ENCODE measurements at places on chromosomes 2 and 18.

GRCh38 chr18:31792580-31792911, 31.9 kb upstream of the SLC25A52 start:
- no peak for DNase-seq

DNA sequence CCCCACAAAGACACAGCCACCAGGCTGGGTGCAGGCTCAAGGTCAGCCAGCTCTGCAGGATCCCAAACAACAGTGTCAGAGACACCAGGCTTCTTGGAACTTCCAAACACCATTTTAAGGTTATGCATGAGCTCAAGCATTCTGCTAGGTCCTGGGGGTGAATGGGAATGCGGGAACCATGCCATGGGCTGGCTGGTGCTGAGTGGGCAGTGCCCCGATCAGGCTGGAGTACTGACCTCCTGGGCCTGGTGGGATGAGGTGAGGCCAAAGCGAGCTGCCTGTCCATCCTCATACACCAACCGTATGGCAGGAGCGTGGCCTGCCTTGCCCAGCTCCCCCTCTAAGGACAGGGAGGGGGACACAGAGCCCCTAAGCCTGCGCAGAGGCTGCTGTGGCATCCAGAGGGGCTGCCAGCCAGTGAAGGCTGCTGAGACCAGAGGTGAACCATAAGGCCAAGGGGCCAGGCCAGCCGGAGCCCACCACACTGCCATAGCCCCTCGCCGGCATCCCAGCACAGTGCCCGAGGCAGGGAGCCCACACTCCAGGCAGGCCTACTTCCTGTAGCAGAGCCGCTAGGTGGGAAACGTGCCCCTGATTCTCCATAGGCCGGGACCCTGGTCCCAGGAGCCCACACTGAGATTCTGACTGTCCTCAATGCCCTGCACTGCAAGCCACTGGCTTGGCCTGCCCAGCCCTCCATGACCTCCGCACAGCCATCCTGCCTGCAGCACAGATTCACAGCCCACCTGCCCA, 135.0 kb downstream of the HDAC4 start:
- DNase-seq, result no peak

DNA sequence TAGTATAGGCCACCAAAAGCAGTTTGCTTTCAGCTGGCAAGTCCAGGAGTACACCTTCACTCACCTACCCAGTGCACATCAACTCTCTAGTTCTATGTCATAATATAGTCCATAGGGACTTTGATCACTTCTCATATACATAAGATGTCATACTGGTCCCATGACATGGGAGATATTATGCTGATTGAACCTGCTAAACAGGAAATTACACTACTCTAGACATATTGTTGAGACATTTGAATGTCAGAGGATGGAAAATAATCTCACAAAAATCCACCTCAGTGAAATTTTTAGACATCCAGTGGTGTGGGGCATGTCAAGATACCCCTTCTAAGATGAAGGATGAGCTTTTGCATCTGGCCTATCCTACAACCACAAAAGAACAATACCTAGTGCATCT, 322.5 kb downstream of the EN1 start:
- no peak for DNase-seq

DNA sequence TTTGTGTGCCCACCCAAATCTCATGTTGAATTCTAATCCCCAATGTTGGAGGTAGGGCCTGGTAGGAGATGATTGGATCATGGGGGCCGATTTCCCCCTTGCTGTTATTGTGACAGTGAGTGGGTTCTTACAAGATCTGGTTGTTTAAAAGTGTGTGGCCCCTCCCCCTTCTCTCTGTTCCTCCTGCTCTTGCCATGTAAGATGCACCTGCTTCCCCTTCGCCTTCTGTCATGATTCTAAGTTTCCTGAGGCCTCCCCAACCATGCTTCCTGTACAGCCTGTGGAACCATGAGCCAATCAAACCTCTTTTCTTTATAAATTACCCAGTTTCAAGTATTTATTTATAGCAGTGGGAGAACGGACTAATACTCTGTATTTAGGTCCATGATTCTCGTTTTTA, 588.1 kb downstream of the DCDC2C start:
- no peak for DNase-seq

- DNase-seq, result no peak
Measured at GRCh38 chr18:49788327-49788898, 24.9 kb downstream of the ACAA2 start.

GRCh38 chr18:62808123-62808522, 92.8 kb downstream of the PHLPP1 start:
- DNase-seq, result no peak

- no peak for DNase-seq
Measured at GRCh38 chr2:25955869-25956535, 26.3 kb downstream of the KIF3C start.

GRCh38 chr18:56711708-56712445, 60.7 kb downstream of the WDR7 start:
- no peak for DNase-seq

GRCh38 chr2:237533668-237534161, 32.7 kb upstream of the PRLH start:
- no peak for DNase-seq

DNA sequence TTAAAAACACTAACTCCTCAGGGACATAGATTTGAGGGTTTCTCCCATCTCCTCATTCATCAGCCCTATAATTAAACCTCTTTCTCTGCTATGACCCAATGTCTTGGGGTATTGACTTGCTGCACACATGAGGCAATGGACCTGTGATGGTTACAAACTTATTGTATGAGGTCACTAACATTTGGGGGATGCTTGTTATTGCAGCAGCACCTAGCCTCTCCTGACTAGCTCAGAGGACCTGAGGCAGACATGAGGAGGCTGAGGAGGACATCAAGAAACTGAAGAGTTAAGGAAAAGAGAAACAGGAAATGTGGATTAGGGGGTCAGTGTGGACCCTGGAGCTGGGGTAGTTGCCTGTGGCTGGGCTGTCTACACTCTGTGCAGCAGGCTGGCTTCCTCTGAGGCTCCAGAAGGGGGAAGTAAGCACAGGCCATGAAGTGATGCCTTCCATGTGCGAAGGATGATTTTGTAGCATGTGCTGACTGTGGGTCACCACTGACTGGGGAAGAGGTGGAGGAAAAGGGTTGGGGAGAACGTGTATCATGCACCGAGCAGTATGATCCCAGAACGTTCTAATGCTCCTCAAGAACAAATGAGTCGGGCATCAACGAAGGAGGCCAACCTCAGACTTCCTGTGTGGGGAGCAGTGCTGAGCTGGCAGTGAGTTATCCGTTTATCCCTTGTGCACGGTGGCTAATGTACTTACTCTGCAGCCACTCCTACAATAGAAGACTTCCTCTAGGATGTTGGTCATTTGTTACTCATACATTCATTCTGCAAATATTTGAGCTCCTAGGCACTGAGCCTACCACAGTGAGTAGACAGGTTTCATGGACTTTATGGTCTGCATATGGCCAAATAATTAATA, 42.1 kb upstream of the RFX8 start:
- no peak for DNase-seq

- DNase-seq, result no peak
Measured at GRCh38 chr2:239269173-239269885, 131.5 kb downstream of the HDAC4 start.

GRCh38 chr18:13613591-13614501, 112.5 kb downstream of the FAM210A start:
- no peak for DNase-seq

GRCh38 chr2:101893681-101894381, 97.9 kb upstream of the IL1R2 start:
- no peak for DNase-seq

- peak; percentile 81 for DNase-seq
Measured at GRCh38 chr18:63158676-63159291, 160.8 kb downstream of the BCL2 start.

DNA sequence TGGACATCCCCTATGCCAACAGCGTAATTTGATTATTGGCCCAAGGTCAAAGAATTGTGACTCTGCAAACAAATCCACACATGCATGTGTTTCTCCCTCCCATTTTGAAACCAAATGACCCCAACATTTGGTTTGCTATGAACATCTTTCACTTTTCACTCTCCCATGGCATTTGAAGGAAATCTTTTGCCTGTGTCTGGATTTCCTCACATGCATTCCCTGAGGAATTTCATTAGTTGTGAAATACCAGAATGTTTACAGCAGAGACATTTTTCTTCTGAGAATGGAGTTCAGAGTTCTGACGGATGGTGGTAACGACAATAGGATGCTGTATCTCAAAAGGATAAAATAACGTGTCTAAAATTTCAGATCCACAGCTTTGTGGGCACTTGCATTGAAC, 60.3 kb upstream of the LMAN1 start:
- DNase-seq, result no peak

DNA sequence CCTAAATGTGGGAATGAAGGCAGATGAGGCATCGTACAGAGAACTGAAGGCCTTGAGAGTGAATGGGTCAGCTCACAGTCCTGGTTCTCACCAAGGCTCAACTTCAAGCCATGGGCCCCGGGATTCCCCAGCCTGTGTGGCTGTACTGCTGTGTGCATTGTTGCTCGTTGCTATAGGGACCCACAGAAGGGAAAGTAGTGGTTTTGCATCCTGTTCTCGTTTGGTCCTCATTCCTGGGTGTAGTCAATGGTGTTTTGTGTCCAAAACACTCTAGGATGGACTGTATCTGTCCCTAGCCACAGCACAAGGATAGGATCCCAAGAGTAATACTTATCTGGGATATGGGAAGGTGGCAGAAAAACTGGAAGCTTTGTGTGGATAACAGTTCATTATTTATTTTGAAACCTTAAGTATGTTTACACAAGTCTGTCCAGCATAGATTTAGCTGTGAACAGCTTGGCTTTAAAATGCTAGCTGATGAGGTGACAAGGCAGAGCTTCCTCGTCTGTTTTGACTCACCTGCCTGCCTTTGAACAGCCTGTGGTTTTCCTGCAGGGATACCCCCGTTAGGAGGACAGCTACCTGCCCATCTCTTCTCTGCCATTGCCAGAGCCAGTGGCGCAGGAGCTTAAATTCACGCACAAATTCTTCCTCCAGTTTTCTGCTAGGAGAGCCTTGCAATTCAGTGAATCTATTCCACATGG, 85.0 kb downstream of the WDSUB1 start:
- DNase-seq, result no peak

- DNase-seq, result no peak
Measured at GRCh38 chr2:189143925-189144324, 35.6 kb downstream of the COL5A2 start.

DNA sequence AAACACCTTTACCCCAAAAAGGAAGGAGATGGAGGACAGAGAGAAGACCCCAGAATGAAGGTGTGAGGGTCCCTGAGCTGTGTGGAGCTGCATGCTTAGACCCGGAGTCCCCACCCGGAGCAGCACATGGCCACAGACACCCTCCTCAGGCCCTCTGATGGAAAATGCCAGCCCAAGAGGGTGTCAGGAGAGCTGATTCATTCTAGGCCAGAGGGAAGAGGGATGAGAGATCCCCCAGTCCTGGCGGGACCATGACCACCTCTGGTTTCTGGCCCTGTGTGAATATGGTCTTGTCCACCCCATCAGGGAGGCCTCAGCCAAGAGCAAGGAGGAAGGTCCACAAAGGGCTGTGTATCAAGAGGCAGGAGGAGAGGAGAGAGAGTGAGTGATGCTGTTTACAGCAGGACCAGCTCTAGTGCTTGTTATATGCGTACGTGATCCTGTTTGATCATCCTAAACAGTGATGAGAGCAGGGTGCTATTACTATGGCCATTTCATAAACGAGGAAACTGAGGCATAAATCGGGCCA, 186.6 kb upstream of the HAAO start:
- peak; percentile 49 for DNase-seq

- DNase-seq, result no peak
Measured at GRCh38 chr2:217951091-217951490, 51.7 kb downstream of the TNS1 start.

DNA sequence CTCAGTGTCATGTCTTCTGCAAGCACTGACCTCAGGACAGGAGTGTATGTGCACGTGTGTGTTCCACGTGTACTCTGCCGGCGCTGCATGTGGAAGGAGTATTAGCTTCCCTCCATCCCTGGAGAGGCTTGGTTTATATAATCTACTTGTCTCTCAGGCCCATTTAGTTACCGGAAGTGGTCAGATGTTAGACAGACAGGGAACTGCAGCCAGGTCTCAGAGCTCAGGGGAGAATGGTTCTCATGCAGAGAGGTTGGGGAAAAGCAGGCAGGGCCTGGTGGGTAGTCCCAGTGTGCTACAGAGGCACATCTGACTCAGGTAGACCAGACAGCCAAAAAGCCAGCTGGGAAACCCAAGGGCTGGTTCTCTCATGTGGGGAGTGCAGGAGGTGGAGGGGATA, 167.9 kb downstream of the CTIF start:
- DNase-seq, result no peak

GRCh38 chr18:13268158-13269012, 49.8 kb downstream of the LDLRAD4 start:
- DNase-seq, result no peak

GRCh38 chr2:150783015-150783414, 295.5 kb upstream of the RND3 start:
- DNase-seq, result no peak

- no peak for DNase-seq
Measured at GRCh38 chr2:135144343-135144742, 92.3 kb downstream of the RAB3GAP1 start.

- DNase-seq, result no peak
Measured at GRCh38 chr2:143192716-143193115, 63.5 kb downstream of the ARHGAP15 start.

- no peak for DNase-seq
Measured at GRCh38 chr18:56815926-56816325, 164.8 kb downstream of the WDR7 start.

DNA sequence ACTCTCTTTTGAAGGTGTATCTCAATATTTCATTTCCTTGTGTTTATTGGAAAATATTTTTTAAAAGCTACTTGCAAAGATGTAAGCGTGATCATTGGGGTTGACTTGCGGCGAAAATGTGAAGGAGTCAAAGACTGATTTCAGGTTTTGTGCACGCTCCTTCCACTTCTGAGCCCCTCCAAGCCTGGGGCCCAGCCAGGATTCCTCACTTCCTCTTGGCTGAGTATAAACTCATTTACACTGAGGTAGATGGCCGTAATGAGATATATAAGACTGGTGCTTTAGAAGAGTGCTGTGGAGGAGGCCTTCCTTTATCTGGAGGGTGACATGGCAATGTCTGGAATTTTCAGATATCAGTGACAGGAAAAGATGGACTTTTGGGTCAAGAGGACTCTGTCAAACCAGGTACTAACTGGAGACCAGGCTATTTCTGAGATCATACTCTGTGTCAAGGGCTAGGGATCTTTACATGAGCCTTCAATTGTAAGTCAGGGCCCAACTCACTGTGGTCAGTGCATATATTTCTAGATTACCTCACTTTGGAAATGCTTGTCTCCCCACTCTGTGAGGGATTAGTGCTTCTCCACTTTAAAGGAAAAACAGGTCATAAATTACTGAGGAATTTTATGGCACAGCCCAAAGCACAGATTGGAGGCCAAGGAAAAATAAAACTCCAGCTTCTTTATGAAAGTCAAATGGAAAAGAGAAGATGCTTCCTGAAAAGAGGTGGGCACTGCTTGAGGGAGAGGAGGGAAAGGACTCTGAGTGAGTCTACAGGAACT, 22.8 kb downstream of the PRKCE start:
- no peak for DNase-seq

GRCh38 chr2:218465987-218466633, 47.2 kb downstream of the VIL1 start:
- DNase-seq, result no peak

GRCh38 chr2:46308081-46308480, 10.9 kb downstream of the EPAS1 start:
- no peak for DNase-seq

- no peak for DNase-seq
Measured at GRCh38 chr2:221468317-221468716, 103.8 kb downstream of the EPHA4 start.
